ENCODE measurements at places on chromosomes 3 and 15.

GRCh38 chr3:165336786-165337185, 140.6 kb upstream of the SLITRK3 start:
- DNase-seq, result no peak

DNA sequence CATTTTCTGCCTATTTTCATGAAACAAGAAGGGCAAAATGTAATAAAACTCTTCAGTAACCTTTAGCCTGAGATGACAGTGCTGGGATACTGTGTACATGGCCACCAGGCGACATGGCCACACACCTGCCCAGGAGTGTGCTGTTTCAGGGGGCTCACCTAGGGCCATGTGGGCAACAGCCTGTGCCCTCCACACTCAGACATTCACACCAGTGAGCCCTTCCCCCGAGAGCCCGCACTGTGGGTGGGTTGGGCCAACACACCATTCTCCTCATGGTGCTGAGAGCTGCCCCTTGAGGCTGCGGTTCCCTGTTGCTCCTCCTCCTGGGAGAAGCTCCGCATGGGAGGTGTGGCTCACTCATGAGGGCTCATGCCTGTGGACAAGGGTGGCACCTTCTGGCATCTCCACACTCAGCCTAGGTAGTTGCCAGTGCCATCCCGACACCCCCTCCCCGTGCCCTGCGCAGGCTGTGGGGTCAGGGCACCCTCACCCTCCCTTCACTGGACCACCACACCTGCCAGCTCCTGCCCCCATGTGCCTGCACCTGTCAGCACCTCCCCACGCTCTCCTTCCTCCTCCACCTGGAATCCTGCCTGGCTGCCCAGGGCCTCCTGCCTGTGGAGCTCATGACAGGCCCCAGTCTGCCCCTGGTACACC, 19.7 kb downstream of the OCA2 start:
- no peak for DNase-seq

DNA sequence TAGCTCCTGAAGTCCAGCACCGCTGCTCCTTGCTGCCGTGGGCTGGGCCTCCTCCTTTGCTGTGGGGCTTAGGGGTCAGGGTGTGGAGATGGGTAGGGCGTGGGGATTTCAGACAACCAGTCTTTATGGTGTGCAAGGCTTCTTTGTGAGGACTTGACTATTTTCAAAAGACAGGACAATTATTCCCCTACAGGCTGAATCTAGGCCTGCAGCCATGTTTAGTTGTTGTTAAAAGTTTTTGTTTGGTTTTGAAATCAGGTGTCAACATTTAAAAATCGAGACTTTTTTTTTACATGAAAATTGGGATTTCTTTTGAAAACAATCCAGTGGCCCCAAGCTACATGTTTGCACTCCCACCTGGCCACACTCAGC, 10.6 kb downstream of the RPL32 start:
- DNase-seq, result no peak

GRCh38 chr3:136465296-136465695, 215.2 kb downstream of the PCCB start:
- DNase-seq, result no peak

- no peak for DNase-seq
These were observed 2.8 kb downstream of the ABHD2 start for GRCh38 chr15:89090791-89091626.

- no peak for DNase-seq
These were observed 274.2 kb downstream of the LRTM1 start for GRCh38 chr3:54653456-54654195.

DNA sequence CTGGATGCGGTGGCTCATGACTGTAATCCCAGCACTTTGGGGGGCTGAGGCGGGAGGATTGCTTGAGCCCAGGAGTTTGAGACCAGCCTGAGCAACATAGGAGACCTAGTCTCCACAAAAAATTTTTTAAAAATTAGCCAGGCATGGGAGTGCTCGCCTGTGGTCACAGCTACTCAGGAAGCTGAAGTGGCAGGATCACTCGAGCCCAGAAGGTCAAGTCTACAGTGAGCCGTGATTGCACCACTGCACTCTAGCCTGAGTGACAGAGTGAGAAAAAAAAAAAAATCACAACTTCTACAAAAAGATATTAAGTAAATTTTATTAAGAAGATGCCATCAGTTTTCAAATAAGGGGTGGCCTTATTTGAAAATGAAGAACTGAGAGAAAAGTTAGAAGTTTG, 11.9 kb upstream of the PLA2G4D start:
- DNase-seq, result no peak

- DNase-seq, result no peak
These were observed 146.2 kb downstream of the KLF13 start for GRCh38 chr15:31472636-31473384.

DNA sequence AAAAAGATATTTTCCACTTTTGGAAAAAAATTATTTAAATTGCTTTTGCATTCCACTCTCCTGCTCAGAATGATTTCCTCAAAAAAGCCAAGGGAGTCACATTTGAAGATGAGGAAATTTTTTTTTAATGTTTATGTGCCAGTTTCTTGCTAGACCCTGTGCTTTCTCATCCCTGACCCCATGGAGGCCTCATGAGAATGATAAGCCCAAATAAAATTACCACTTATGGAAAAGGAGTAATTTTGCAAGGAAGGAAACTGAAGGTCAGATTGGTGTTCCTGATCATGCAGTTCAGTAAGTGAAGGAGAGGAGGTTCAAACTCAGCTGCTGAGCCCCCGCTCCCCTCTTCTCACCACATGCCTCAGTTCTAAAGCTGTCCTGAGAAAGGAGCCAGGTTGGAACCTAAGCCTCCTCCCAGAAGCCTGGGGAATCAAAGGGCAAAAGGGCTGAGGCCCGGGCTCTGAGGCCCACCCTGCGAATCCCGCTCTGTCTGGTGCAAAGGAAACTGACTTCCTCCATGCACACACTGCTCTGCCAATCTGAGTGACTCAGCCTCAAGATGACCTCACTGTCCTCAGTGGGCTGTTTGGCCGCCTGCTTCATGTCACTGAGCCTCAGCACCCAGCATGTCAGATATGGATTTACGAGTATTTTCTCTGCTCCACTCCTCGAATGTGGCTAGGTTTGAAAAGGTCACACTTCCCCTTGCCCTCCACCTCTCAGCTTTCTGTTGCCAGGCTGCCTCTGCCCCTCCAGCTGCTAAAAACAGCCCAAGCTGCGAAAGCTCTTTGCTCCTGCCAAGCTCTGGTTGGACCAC, 56.9 kb upstream of the FLNB start:
- no peak for DNase-seq

All from stimulated activated effector memory CD8-positive, alpha-beta T cell treated with anti-CD3 and anti-CD28 coated beads, Interleukin-12 subunit alpha, Interleukin-12 subunit beta, amount 100 ng/mL, for 72 hours (primary cell).